ENCODE measurements at places on chromosomes 11 and 22.

DNA sequence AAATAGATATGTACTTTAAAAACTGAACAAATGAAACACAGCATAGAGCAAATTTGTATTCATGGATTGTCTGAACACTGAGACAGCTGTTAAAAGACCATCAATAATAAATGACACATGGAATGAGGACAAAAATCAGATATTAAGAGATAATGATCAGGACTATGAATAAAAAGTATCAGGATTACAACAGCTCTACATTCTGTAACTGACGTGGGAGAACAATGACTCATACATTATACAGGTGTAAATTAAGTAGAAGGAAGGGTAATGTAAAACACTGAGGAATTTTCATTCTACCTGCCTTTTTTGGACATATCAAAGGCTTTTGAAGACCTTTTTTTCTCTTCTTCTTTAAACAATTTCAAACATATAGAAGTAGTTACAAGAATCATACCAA is 310.9 kb upstream of the ANO3 start:
- DNase-seq, result no peak

GRCh38 chr11:841981-842369 is 354 bp downstream of the POLR2L start:
- DNase-seq, result no peak

DNA sequence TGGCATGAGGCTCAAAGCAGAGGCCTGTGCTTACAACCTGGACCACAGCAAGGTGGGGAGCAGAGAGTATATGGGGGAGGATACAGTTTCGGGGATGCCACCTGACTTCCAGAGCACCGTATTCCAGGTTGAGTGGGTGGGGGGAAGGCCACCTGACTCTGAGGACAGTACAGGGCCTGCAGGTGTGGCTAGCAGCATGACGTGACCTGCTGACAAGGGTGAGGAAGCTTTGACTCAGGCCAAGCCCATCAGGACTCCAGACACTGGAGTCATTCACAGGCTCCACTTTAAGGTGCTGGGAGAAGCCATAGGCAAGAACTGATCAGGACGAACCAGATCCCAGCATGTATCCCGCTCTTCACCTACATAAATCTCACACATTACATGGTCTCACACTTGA is 34.6 kb upstream of the CRTAM start:
- no peak for DNase-seq

- no peak for DNase-seq
These were observed 32.9 kb downstream of the GALNT18 start for GRCh38 chr11:11588891-11589290.

GRCh38 chr22:50530877-50531545 is 1.2 kb upstream of the TYMP start:
- DNase-seq, result no peak

Data from nucleus accumbens (tissue), 56 donors.